ENCODE measurements at places on chromosomes 4 and X.

DNA sequence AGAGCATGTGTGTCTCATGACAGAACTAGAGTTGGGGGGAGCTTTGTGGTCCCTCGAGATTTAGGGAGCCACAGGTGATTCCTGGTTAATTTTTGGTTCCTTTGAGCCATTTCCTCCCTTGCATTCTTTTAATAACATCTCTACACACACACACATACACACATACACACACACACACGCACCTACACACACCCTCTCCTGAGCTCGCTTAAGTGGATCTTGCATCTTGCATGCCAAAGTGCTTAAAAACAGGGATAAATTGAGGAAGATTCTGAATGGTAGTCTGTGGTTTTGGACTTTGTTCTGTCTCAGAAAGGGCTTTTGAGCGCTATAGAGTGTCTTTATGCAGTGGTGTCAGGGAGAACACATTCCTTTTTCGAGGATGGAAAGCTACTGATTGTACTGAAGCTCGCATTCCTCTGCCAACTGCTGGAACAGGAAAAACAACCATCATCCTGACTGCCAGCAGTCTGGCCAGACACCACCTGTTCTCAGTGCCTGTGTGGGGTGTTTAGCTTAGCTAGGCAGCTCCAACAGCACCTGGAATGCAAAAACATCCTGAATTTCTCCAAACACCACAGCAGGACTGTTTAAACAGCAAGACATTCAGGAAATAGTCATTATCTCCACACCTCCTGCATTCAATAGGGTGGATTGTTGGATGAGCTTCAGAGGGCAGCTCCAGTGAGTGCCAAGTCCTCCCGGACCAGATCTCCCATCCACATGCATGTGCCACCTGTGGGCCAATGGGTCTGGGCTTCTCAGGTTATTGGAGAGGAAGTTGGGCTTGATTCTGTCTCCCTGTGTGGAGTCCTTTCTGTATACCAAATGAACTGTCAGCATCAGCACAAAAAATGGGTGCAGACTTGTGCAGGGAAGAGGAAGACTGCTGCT lies 21.9 kb upstream of the IGFBP7 start:
- DNase-seq, result no peak

DNA sequence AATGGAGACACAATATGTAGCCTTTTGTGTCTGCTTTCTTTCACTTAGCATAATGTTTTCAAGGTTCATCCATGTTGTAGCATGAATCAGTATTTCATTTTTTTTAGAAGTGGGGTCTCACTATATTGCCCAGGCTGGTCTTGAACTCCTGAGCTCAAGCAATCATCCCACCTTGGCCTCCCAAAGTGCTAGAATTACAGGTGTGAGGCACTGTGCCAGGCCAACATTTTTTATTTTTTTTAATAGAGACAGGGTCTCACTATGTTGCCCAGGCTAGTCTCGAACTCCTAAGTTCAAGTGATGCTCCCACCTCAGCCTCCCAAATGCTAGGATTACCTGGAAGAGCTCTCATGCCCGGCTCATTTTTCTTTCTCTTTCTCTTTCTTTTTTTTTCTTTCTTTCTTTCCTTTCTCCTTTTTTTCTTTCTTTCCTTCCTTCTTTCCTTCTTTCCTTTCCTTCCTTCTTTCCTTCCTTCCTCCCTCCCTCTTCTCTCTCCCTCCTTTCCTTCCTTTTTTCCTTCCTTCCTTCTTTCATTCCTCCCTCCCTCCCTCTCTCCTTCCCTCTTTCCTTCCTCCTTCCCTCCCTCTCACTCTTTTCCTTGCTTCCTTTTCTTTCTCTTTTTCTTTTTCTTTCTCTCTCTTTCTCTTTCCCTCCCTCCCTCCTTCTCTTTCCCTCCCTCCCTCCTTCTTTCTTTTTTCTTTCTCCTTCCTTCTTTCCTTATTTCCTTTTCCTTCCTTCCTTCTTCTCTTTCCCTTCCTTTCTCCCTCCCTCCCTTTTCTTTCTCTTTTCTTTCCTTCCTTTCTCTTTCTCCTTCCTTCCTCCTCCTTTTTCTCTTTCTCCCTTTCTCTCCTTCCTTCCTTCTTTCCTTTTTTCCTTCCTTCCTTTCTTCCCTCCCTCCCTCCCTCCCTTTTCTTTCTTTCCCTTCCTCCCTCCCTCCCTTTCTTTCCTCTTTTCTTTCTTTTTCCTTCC lies 10.1 kb upstream of the RPL39 start:
- DNase-seq, result no peak

DNA sequence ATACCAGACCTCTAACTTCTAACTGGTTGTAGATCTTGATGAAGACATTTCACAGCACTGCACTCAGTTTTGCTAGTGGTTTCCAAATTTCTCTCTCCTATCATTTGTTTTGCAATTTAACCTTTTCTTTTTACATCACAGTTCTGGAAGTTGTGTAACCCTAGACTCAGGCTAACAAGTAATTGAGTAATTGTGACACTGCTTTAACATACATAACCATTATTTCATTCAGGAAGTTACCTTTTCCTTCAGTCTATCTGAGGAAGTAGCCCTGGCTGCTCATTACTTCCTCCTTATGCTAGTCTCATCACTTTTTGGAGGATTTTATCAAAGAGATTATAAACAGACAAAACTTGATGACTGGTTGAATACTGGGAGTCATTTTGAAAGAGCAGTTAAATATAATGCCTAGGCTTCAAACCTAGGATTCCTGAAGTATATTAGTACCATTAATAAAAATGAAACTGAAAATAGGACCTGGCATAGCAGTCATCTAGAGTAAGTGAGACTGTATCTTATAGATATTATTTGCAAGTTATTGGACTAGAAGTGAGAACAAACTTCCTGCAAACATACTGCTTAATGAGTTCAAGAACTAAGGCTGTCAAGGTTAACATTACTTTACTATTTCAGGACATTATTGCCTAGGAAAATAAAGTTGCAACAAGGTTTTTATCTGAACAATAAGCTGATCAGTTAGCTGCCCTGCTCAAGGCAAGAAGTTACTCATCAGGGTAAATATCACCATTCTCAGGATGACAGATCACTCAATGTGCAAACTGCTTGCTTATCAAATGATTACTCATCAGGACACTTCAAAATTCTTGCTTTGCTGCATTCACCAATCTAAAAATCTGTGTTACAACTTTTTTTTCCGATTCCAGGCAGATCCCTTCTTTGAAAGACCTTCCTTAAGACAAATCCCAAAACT lies 25.6 kb upstream of the TEX13C start:
- DNase-seq, result no peak

DNA sequence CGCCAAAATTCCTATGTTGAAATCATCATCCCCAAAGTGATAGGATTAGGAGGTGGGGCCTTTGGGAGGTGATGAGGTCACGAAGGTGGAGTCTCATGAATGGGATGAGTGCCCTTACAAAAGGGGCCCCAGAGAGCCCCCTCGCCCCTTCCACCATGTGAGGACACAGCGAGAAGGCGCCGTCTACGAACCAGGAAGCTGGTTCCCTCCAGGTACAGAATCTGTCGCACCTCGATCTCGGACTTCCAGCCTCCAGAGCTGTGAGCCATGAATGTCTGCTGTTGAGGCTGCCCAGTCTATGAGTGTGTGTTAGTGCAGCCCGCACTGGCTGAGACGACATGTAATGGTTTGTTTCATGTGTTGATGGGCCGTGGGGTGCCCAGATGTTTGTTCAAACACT lies 60.3 kb downstream of the PRKX start:
- DNase-seq, result no peak

DNA sequence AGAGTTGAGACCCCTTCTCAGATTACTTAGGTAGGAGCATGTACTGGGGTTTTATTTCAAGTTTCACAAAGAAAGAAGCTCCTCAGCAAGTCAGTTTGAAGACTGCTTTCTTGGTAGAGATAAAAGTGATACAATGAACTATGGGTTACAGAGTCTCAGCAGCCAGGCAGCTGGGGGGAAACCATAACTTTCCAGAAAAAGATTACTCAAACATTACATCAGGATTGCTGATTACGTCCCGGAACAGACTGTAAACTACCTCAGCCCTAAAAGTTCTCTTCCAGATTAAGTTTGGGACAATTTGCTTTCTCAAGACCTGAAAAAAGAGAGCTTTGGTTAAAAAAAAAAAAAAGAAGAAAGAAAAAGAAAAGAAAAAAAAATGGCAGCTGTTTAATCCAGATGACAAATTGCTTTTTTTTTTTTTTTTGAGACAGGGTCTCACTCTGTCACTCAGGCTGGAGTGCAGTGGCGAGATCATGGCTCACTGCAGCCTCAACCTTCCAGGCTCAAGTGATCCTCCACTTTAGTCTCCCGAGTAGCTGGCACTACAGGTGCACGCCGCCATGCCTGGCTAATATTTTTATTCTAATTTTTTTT lies 16.6 kb downstream of the SAT1 start:
- DNase-seq, result no peak

DNA sequence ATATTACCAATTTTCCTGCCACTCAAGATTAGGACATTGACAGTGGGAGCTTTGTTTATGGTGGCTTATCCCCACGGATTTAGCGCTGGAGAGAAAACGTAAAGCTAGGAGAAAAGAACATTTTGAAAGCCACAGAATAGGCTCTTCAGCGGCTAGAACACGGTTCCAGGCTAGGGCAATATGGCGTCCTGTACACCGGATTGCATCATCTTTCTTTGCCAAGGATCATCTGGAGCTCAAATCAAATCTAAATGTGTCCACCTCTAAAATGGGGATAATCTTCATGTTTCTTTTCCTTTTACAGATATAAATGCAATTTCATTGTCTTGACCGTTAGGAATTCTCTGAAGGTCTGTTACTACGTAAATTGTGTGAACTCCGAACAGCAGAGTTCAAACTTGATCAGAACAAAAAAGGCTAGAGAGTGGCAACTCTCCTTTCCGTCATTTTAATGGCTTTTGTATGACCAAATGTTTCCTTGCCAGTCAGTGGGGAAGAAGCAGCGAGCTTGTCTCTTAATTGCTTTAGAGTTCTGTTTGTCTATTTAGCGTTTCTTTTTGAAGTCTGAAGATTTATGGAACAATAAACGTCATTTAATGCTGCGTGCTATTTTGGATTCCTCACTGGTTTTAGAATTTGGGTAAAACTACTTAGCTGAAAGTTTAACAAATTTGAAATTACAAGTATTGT lies 2.6 kb upstream of the WWC2 start:
- DNase-seq, result no peak

Measured in left colon (tissue), 2 donors.